ENCODE measurements at places on chromosomes 6 and 20. TPM values are rescaled to one million over a fixed set of nuclear protein-coding genes. Genes with fewer than 3 reads are reported as not detected.

The BPIFB2 gene
- not detected for total RNA-seq

The IGF2R gene
- 78.6 TPM for total RNA-seq

The TMEM244 gene
- total RNA-seq, result not detected

The SIRPD gene
- total RNA-seq, result 0.19 TPM

The MICAL1 gene
- 81.9 TPM for total RNA-seq

The RIMS4 gene
- not detected for total RNA-seq

The KIAA1755 gene
- total RNA-seq, result not detected

The SAMD3 gene
- total RNA-seq, result 68.2 TPM

The PTCRA gene
- not detected for total RNA-seq

The ATP6V1G2 gene
- 4.8 TPM for total RNA-seq

The ELOVL4 gene
- 0.79 TPM for total RNA-seq

The ZBP1 gene
- 32.5 TPM for total RNA-seq

The ALDH8A1 gene
- 2.1 TPM for total RNA-seq

The SLC22A2 gene
- total RNA-seq, result not detected

The LAMA2 gene
- 0.45 TPM for total RNA-seq

The SGK2 gene
- total RNA-seq, result 1.3 TPM

All from T-cell (primary cell).